NCI-H460 (cell line): ENCODE measurements at places on chromosomes 6 and 20.

GRCh38 chr6:47701363-47701762 lies 3.0 kb downstream of the ADGRF4 start:
- no peak for DNase-seq

- no peak for DNase-seq
Measured at GRCh38 chr20:34271956-34272355, 30.7 kb downstream of the ASIP start.

DNA sequence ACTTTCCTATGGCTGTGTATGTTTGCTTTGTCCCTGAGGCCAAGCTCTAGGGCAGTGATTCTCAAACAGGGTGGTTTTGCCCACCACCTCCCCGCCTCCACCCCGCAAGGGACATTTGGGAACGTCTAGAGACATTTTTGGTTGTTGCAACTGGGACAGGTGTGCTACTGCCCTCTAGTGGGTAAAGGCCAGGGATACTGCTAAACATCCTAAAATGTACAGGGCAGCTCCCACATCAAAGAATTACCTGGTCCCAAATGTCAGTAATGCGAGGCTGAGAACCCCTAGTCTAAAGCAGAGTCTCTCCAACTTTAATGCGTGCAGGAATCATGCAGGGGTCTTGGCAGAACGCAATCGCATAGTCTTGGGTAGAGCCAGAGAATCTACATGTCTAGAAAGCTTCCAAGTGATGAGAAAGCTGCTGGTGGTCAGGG lies 5.1 kb downstream of the KCNS1 start:
- DNase-seq: peak; percentile 54

- DNase-seq: no peak
Measured at GRCh38 chr6:87820343-87820984, 118.4 kb upstream of the AKIRIN2 start.

DNA sequence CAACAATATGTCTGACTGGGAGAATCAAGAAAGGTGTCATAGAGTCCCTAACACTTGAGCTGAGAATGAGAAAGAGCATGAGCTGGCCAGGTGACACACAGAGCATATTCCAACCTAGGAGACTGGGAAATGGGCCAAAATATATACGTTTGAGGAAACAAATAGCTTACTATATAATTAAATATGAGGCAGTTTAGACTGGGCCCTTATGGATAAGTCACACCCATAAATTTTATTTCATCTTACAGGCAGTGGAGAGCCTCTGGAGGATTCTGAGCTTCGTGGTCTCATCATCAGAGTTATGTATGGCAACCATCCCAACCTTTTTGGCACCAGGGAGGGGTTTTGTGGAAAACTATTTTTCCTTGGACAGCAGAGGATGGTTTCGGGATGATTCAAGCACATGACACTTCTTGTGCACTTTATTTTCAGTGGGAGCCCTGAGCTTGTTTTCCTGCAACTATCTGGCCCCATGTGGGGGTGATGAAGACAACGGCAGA lies 12.9 kb upstream of the NQO2 start:
- DNase-seq: no peak

- DNase-seq: peak; percentile 24
Measured at GRCh38 chr20:32333988-32334885, 23.9 kb upstream of the ASXL1 start.

DNA sequence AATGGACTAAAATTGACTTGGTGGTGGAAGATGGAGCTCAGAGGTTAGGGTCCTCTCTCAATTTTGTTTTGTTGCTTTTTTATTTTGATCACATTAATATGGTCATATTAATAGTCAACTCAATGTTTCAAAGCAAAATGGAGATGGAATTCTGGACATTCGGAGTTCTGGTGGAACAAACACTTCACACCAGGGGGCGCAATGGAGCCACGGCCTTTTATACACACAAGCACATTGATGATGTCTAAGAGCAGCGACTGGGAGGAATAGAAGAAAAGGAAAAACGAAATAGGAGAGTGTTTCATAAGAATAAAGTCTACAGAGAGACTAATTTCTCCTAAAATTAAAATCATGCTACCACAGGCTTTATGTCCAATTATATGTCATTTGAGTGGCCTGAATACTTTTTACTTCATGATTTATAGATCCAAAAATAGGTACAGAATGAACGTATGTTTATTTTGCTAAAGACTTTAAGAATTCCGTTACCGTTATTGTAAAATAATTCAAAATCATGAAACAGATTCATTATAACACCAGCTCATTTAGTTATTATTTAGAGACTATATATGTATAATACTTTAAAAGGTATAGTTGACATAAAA lies 197.6 kb upstream of the SASH1 start:
- peak; percentile 52 for DNase-seq

GRCh38 chr20:61436667-61437279 lies 184.7 kb downstream of the CDH4 start:
- no peak for DNase-seq

- no peak for DNase-seq
Measured at GRCh38 chr6:101011186-101011585, 130.1 kb upstream of the ASCC3 start.
